Frontal cortex (tissue), 4 donors: ENCODE measurements at places on chromosomes 2 and 18.

DNA sequence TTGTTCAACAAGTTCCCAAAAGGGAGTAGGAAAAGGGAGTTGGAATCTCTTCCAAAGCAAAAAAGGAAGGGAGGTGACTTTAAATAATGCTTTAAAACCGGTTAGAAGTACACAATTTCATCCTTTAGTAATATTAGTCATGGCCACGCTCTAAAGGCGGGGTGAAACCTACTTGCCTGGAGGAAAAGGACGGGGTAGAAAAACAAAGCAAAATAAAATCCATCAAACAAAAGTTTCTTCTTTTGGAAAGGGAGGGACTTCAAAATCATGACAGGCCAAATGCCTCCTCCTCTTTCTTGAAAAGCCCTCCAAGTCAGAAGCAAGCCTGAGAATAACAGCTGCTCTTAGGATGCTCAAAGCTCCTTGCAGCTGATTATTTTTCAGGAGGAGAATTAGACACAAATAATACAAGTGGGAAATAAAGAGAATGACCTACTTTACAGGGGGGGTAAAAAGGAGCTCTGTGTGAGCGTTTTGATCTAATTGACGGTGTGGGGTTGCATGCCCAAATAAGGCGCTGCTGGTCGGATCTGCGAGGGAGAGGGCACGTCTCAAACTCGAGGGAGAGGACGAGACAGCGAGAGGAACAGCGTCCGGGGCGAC, 1.8 kb upstream of the NPAS2 start:
- DNase-seq, result peak; percentile 39

DNA sequence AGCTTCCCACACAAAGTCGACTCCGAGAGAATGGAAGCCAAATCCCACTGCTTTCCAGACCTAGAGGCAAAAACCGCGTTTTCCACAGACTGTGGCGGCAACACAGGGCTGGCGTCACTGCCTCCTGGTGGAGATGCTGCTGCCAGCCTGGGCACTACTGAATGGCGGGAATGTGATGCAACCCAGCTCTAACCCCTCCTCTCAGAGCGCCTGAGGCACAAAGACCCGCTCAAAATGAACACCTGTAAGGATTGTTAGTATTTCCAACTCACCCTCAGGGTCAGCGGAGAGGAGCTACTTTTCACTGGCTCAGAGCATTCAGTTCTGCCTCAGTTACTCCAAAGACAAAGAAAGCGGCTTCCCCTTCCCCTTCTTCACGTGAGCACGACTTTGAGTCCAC, 548.0 kb upstream of the SALL3 start:
- DNase-seq, result no peak

DNA sequence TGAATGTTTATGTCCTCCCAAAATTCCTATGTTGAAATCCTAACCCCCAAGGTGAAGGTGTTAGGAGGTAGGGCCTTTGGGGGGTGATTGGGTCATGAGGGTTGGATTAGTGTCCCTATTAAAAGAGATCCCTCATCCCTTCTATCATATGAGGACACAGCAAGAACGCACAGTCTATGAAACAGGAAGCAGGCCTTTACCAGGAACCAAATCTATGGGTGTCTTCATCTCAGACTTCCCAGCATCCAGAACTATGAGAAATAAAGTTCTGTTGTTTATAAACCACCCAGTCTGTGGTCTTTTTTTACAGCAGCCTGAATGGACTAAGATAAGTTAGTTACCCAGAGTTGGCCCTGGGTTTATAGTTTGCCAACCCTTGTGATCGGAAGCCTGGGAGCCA, 153.1 kb downstream of the INO80D start:
- DNase-seq, result no peak

- no peak for DNase-seq
Observed at GRCh38 chr2:489084-489483, 188.1 kb downstream of the TMEM18 start.

GRCh38 chr2:24080701-24081100, 3.9 kb downstream of the TP53I3 start:
- no peak for DNase-seq

DNA sequence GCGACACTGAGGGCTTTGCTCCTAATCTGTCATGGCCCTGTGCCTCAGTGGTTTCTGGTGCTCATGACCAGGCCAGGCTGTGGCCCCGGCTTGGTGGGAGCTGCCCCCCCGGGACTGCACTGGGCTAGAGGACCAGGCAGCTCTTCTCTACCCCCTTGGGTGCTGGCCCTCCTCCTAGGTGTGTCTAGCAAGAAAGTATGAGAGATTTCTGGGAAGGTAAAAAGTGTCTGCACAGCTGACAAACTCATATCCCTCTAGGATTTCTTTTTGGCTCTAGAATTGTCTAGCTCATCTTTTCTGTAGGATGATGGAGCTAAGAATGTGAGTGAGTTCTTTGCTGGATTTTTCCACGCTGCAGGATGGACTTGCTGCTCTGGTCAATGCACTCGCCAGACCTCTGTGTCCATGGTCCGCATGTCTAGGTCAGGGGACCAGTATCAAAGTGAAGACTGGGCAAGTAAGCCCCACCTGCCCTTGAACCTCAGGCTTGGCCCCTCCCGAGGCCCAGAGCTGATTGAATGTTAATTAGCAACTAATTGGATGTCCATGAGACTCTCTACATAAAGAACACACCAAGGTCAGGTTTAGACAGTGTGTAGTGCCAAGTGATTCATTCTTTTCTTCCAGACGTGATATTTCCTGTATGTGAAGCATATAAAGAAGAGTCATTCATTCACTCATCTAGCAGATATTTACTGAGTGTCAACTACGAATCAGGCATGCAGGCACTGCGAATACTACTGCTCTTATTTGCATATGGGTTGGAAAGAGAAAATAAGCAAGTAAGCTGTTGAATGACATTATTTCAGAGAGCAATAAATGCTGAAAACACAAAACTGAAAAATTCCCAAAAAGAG, 15.6 kb upstream of the PSD4 start:
- DNase-seq, result no peak

DNA sequence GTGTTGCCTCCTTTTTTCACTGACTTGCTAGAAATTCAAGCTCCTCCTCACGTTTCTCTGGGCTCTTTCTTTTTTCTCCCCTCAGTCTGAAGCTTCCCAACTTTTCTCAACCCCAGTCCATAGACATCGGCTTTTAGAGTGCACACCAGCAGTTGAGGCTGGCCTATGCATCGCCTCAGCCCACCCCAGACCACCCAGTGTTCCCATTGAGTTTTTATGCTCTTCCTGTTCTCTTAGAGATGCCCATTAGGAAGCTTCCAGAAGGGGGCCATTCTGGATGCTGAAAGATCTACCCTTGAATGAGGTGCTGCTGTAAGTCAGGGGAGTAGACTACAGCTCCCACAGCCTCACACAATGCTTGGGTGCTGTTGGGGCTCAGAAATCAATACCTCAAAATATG, 12.0 kb upstream of the GYPC start:
- DNase-seq, result no peak

DNA sequence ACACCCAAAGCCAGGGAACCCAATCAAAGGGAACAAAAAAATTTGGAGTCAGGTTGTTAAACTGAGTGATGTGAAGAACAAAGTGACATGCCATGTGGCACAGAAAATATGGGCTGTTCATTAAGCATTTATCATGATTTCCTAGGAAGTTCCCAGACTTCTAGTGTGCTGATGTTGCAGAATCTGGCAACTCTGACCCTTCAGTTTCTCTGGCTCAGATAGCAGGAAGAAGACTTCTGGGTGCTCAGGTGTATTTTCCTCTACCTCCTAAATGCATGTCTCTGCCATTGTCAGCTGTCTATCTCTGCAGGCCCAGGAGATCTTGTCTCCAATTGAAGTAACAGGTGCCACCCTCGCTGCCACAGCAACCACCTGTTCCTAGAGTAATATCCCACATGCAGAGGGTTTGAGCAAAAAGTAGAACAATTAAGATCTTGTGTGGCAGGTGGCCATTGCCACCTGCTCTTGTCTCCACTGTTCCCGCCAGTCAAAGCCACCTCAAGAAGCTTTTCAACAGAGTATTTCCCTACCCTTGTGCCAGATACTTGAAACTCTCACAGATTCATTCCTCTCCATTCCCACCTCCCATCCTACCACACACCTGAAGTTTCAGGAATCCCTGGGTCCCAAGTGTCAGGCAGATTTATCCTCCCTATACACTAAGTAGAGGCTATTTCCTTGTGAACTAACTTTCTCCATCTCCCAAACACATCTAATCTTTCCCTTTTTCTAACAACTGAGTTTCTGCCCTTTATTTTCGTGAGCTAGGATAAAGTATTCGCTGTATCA, 533.7 kb upstream of the CHAC2 start:
- no peak for DNase-seq

DNA sequence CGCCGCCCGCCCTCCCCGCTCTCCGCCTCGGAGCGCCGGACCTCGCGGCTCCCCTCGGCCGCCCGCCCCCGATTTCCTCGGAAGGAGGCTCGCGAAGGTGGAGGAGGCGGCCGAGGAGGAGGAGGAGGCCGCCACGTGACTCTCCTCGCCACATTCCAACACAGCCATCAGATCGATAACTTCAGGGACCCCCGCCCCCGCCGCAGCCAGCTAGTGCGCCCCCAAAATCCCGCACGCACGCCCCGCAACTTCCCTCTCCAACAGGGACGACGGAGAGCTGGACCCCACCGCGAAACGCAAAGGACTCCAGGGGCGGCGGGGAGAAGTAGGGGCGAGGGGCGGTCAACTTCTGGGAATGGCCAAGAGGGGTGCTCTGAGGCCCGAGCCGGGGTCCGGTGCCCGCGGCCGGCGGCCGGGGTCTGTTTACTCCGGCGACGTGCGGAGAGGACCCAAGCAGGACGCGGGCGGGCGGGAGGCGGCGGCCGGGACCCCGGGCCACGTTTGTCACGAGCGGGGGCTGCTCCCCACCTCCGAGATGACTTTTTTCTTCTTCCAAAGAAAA, 2.0 kb downstream of the ZNF521 start:
- DNase-seq, result peak; percentile 54

GRCh38 chr2:190948671-190949070, 65.3 kb downstream of the STAT1 start:
- DNase-seq, result no peak

- DNase-seq, result no peak
Observed at GRCh38 chr2:199446996-199447576, 10.7 kb downstream of the SATB2 start.

GRCh38 chr2:21657445-21657844, 533.7 kb downstream of the TDRD15 start:
- DNase-seq, result no peak

GRCh38 chr18:23377669-23378301, 75.3 kb upstream of the RIOK3 start:
- no peak for DNase-seq

GRCh38 chr18:74804677-74805076, 207.0 kb downstream of the ZNF407 start:
- DNase-seq, result no peak

DNA sequence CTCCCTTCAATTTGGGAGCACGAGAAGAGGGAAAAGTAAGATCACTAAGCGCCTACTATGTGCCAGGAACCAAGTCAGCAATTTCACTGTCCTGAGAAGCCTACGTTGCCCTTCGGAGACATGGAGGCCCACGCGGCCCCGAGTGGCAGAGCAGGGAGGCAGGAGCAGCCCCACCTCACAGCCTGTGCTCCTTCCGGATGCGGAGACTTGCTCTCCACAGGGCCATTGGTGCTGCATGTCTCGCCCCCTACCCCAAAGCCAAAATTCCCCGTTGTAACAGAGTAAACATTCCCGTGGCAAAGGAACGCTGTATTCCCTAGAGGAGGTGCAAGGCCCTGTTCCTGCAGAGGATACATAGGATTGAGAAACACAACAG, 4.5 kb downstream of the SLC14A2 start:
- no peak for DNase-seq

- DNase-seq, result no peak
Observed at GRCh38 chr2:86477349-86477748, 36.2 kb downstream of the KDM3A start.

DNA sequence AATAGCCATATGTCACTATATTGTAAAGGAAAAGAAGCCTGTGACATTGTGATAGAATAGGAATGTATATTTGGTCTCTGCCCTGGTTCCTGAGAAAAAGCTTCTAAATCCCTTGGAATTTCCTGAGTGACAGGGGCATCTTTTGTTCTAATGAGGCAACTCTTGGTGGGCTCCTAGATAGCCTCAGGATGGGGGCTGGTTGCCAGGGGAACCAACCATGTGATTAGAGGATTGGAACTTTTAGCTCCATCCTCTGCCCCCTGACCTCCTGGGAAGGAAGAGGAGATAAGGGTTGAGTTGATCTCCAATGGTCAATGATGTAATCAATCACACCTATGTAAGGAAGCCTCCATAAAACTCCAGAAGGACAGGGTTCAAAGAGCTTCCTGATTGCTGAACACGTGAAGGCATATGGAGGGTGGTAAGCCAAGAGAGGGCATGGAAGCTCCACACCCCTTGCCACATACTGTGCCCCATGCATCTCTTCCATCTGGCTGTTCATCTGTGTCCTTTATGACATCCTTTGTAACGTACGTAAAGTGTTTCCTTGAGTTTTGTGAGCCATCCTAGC, 2.9 kb upstream of the ME2 start:
- DNase-seq, result no peak

GRCh38 chr2:134897932-134898331, 20.7 kb upstream of the CCNT2 start:
- no peak for DNase-seq

DNA sequence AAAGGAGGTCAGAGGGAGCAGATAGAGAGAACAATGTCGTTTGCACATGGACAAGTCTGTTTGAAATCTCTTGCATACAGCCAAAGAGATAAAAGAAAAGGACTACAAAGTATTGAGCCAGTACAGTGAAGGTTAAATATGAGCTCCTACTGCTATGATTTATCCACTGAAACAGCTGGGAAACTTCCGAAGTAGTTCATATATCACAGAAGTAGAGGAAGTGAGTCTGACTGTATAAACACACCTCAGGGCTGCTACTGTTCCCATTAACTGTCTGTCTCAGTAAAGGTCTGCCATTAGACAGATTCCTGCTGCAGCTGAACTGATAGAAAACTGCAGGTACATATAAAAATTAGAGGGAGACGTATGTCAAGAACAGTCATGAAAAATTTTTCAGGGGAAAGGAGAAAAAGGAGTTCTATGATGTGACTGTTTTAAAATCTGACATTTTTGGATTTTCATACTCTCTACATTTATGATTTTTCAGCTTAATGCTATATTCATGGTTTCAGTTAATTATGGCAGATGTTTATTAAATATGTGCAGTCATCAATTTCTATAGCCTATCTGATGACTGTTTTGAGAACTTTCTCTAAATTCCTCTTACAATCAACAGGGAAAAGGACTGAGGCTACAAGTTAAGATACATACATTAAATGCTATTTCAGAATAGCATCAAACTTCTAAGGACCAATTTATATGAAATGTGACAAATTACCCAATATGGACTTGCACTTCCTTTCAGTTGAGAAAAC, 364.7 kb downstream of the ERBB4 start:
- no peak for DNase-seq

GRCh38 chr2:188292348-188293239, 920 bp downstream of the GULP1 start:
- no peak for DNase-seq

GRCh38 chr2:229133155-229133772, 137.8 kb downstream of the PID1 start:
- DNase-seq, result peak; percentile 2

GRCh38 chr2:72824224-72824842, 1.5 kb downstream of the EXOC6B start:
- no peak for DNase-seq
